NCI-H2107 (cell line): ENCODE measurements at places on chromosomes 7 and 10.

- peak; percentile 49 for DNase-seq
Measured at GRCh38 chr7:70156057-70156456, 557.8 kb downstream of the AUTS2 start.

DNA sequence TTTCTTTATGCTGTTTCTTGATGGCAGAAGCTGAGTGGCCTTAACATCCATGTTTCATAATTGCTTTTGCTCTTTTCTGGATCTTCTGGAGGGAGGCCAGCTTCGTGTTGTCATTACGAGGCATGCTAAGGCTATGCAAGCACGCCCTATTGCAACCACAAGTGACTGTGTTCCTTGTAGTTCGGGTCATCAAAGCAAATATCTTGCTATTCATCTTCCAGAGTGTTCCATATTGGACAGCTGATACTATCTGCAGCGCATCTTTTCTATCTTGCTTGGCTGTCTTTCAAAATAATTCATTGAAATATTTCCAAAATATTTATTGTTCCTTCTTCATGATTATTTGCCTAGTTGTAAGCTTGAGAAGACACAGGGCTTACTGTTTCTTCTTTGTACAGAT is 5.0 kb downstream of the EPHB6 start:
- DNase-seq, result no peak

- no peak for DNase-seq
Measured at GRCh38 chr7:37287131-37287855, 161.4 kb downstream of the ELMO1 start.

GRCh38 chr10:132528064-132528691 is 9.4 kb upstream of the INPP5A start:
- DNase-seq, result no peak

- no peak for DNase-seq
Measured at GRCh38 chr7:10888861-10889260, 84.8 kb upstream of the PHF14 start.

DNA sequence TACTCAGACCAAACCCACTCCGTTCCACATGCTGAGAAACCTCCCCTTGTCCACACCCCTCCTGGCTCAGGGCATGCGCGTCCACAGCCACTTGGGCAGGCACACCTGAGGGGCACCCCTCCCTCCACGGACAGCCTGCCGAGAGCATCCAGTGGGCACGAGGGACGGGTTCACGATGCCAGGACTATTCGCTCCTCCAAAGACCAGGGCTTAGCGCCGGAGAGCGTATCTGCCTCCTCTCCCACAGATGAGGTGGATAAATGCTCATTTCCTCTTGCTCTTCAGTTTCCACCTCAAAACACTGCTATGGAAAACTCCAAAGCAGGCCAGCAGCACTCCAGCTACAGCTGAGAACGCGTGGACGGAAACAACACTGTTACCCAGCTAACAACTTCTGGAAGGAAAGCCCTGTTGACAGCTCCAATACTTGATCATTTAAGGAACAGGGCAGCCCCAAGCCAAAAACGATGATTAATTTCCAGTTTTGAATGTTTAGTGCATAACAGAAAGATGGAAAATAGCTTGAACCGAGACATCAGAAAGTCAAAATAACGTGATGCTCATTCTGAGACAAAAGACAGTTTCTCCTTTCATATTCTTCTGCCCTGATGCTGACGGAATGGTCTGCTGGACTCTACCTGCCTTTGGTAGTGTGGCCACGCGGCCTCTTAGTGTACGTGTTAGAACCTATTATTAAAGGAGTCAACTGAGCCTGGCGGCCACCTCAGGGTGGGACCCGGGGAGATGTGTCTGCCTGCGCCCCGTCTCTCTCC is 204.7 kb downstream of the DNAJB6 start:
- DNase-seq, result no peak

- no peak for DNase-seq
Measured at GRCh38 chr7:111638078-111638477, 75.8 kb upstream of the IMMP2L start.

GRCh38 chr10:103500481-103500880 is 7.0 kb downstream of the NEURL1 start:
- DNase-seq, result no peak

- DNase-seq, result no peak
Measured at GRCh38 chr10:126776168-126776567, 105.7 kb upstream of the C10orf90 start.

DNA sequence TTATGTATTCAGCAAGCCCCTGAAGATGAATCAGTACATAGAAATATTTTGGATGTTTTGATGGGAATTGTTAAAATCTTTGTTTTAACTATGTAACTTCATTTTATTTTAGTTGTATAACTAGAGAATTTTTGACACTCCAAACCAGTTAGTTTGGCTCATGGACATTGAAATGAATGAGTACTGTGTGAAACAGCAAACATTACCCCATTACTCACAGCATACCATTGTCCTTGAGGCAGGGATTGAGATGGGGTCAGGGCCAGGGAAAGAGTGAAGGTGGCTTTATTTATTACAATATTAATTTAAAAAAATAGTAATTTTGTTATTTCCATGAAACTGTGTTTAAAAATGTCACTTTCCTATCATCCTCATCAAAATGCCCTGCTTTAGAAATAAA is 4.8 kb upstream of the BMPER start:
- DNase-seq, result no peak

- DNase-seq, result no peak
Measured at GRCh38 chr7:22356010-22356691, 803 bp downstream of the RAPGEF5 start.

- DNase-seq, result no peak
Measured at GRCh38 chr7:140631021-140631420, 9.6 kb downstream of the DENND2A start.

DNA sequence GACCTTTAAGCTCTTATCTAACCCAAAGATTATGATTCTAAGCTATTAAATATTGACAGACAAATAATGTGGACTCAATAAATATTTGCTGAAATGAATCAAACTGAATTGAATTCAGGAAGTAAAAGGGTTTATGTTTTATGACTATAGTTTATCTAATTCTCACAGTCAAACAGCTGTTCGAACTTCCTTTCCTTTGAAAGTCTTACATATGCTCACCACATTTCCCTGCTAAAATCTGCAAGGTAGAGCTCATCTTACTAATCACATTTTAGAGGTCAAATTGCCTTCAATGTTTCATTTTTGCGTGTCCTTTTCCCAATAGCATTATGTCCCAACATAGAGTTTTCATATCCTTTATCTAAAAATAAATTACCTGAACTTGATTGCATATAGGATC is 154.9 kb upstream of the PPP1R3A start:
- DNase-seq, result no peak

DNA sequence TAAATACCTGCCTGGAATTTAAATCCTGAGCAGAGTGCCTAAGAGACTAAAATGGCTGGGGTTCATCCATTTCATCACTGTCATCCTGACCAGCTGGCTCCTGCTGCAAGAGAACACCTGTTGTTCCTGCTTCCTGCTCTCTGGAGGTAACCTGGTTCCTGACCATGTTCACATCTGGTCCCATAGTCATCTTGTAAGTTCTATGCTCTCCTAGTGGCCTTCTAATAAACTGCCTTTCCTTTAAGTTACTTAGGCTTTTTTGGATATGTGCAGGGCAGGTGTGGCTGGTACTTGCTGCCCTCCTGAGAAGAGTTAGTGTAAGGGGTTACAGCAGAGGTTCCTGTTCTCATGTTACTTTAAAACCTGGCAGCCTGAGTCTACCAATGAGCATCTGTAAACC is 80.0 kb downstream of the NRCAM start:
- DNase-seq, result peak; percentile 29

DNA sequence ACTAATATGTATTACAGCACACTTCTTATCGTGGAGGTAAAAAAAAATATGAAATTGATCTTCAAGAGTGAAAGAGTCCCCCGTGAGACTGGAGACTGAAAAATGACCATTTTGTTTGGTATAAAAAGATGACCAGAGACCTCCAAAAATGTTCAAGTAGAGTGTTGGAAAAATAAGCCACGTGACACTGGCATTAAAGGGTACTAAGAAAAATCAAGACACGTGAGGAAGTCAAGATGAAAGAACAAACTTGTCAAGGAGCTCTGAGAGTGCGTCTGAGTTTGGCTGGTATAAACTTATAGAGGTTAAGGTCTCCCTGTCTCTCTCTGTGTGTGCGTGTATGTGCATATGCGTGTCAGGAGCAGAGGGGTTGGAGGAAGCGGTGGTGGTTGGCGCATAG is 362.7 kb upstream of the COBL start:
- no peak for DNase-seq

GRCh38 chr10:101744267-101744666 is 31.6 kb downstream of the FGF8 start:
- no peak for DNase-seq

DNA sequence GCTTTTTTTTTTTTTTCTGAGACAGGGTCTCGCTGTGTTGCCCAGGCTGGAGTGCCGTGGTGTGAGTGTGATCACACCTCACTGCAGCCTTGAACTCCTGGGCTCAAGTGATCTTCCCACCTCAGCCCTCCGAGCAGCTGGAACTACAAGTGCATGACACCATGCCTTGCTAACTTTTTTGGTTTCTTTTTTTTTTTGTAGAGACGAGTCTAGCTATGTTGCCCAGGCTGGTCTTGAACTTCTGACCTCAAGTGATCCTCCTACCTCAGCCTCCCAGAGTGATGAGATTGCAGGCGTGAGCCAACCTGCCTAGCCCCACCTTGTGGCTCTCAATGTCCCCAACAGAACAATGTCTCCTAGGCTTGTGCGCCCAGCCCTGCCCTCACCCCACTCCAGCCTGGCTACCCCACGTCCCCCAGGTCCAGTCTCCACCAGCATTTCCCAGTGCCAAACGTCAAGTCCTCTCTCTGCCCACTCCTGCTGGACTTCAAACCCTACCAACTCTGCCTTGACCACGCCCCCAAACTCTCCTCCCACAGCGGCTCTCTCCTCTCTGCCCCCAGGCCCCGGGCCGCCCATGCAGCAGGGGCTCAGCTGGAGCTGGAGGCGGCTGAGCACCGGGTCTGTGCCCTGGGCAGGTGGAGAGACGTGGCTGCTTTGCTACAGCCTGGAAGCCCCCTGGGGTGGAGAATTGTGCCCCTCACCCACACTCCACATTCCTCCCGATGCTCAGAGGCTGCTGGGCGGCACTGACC is 18.9 kb downstream of the BHLHA15 start:
- no peak for DNase-seq

- no peak for DNase-seq
Measured at GRCh38 chr10:46298477-46299285, 11.9 kb downstream of the ANTXRL start.

DNA sequence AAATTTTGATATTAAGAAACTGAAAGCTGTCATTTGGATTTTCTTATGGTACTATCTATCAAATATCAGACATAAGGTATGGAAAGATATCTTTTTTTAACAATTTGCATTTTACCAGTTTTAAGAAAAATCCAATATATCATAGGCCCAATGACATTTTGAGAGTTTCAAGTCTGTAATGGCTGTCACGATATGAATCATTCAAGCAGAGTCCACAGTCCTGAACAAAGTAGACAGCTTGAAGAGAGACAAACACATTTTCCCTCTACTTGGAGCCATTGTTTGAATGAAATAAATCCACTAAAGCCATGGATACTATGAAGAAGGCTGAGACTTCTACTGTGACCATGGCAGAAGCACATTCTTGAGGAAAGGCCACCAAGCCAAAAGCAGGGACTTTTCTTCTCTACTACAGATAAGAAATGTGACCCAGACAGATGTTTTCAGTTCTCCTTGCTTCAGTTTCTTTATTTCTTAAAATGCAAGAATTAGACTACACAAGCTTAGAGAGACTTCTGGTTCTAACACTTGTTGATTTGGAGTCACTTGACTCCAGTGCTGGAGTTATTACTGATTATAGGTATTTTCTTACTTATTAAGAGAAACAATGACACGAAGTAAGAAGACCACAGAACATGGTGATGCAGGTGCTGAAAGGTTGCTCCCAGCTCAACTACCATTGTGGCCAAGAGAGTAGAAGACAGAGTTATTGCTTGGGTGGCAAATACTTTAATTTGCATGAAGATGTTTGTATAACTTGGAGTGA is 429.1 kb downstream of the KIF20B start:
- no peak for DNase-seq

DNA sequence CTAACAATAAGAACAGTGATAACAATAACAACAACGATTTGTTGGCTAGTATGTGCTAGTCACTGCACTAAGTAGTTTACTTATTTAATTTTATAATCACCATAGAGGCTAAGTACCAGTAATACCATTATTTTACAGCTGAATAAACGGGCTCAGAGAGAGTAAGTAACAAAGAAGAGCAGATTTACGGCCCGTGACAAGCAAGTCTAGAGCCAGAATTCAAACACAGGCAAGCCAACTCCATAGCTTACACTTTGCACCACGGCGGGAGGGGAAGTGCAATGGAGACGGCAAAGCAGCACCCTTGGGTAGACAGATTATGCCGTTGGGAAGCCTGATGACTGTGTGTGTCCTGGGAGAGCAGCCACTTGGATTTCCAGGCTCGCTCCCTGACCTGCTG is 1.2 kb upstream of the OR6V1 start:
- no peak for DNase-seq

GRCh38 chr7:112122798-112123197 is 83.4 kb downstream of the DOCK4 start:
- DNase-seq, result no peak

DNA sequence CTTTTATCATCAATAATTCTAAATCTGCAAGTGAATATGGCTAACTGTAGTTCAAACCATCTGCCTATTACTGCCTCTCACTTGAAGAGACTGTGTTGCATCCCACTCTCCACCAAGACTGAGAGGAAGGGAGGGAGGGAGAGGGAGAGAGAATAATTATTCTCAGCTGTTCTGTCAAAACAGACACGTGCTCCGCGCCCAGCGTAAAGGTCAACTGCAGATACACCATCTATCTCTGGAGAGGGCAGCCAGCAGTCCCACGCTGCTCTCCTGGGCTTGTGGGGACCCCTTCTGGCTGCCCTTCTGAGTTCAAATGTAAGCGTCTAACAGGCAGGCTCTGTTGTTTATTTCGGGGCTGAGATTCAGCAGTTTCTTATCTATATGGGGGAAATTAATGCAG is 625.5 kb upstream of the GALNT17 start:
- DNase-seq, result no peak

DNA sequence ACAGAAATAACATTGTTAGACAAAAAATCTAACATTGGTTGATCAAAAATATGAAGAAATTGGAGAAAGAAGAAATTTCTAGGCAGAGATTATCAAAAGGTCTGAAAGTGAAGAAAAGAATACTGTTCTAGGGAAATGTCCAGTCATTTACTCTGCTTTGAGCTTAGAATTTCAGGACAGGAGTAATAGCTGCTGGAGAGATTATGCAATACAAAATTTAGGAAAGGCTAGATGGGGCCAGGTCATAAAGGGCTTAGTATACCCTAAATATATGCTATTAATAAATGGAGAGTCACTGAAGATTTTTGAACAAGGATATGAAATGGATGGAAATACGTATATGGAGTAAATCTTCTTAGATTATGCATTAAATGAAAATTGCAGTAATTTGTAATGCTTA is 279.2 kb downstream of the CACNA2D1 start:
- no peak for DNase-seq

DNA sequence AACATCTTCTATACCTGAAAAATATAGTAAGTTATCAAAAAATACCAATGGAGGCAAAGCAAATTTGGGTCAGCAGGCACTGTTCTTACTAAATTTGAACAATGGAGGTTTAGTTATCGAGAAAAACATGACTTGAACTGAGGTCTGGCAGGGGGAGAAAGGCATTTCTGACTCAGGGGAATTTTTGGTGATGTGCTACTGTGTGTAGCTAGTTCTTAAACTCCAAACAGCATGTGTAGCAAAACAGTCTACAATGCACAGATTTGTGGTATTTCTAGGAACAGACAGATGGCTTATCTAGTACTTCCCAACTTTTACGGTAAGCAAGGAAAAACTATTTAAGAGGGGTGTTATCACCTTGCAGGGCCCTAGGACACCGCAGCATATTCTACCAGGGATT is 311.6 kb upstream of the LRRN3 start:
- no peak for DNase-seq
